ENCODE measurements at places on chromosomes 1 and 21.

GRCh38 chr1:95186149-95186548 is 47.9 kb upstream of the RWDD3 start:
- DNase-seq, result no peak

DNA sequence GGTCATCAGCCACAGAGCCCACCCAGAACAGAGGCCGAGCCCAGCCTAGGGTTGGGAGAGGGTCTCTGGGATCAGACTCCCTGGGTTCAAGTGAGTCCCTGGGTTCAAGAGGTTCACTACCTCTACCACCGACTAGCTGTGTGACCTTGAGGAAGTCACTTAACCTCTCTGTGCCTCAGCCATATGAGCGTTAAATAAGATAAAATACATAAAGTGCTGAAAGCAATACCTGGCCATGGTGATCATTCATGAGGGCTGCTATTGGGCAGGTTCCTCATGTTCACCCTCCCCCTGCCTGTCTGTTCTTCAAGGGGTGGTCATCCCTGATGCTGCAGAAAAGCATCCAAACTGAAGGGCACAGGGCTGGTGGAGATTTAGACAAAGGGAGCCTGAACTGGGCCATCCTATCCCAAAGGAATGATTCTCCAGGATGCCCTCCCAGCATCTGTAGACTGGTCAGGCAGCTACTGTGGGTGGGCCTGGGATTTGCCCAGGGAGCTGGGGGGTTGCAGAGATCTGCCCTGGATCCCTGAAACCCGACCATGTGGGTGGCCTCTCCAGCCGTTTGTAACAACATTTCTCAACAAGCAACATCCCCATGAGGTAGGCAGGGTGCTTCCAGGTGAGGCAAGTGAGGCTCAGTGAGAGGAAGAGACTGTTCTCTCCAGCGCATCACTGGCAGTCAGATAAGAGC is 196.6 kb downstream of the MATN1 start:
- no peak for DNase-seq

- no peak for DNase-seq
Observed at GRCh38 chr1:107404756-107405155, 263.9 kb downstream of the NTNG1 start.

- no peak for DNase-seq
Observed at GRCh38 chr1:223748405-223748772, 36.0 kb downstream of the CAPN2 start.

- DNase-seq, result no peak
Observed at GRCh38 chr1:56031001-56031400, 548.4 kb downstream of the PLPP3 start.
